HCEC 1CT (cell line): ENCODE measurements at places on chromosomes 5 and 9.

- DNase-seq, result peak; percentile 25
Measured at GRCh38 chr5:170070556-170071412, 34.9 kb upstream of the FOXI1 start.

DNA sequence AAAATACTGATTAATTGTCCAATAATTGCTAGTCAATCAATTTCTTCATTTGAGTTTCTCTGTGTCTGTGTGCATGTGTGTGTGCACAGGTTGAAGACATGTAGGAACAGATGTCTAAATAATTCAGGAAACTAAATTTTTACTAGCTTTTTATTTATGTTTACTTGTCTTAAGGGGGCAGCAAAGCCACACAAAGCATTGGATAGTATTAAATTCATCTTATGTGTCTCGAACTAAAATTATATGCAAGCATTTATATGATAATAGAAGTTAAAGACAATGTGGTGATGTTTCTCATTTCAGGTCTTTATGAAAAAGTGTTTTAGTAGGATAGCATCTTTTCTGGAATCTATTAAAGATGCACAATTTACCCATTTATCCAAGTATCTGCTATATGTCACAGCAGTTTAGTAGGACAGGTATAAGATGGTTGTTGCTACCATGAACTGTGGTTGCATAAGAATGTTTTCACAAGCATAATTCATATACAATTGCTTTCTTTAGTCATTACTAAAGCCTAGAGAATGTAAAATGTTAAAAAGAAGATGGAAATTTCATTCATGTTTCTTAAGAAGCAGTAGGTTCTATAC is 784.6 kb upstream of the NUDT12 start:
- peak; percentile 27 for DNase-seq

DNA sequence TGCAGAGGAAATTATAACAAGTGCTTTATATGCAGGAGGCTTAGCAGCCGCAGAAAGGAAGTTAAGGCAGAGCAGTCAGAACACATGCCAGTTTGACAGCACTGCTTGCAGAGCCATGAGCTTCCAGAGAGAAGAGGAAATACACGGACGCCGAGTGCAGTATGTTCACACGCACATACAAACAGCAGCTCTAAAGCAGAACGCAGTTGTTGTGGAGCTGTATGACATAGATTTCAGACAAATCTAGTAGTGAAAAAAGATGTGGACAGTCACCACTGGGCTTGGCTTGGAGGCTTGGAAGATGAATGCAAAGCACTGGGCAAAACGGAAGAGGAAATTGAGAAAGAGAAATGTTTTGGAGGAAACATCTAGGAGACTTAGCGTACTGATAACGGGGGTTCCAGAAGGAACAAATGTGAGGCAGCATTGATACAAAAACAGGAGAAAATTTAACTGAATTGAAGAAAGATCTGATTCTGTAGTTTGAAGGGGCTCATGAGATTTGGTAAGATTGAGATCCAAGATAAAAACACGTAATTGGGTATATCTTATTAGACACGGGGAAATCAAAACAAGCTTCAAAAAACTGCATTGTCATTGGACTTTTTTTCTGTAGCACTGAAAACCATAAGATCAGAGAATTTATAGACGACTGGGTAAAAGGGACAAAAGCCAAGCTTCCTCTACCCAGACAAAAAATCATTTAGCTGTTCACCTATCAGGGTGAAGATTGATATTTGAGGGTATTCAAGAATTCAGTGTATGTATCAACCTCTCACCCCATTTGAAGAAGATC is 19.6 kb upstream of the ROPN1L start:
- DNase-seq, result no peak

- DNase-seq, result no peak
Measured at GRCh38 chr5:305050-305449, 16.5 kb upstream of the AHRR start.

- no peak for DNase-seq
Measured at GRCh38 chr5:58040846-58041245, 419.0 kb downstream of the PLK2 start.

- DNase-seq, result no peak
Measured at GRCh38 chr9:3664044-3664443, 138.2 kb upstream of the RFX3 start.

DNA sequence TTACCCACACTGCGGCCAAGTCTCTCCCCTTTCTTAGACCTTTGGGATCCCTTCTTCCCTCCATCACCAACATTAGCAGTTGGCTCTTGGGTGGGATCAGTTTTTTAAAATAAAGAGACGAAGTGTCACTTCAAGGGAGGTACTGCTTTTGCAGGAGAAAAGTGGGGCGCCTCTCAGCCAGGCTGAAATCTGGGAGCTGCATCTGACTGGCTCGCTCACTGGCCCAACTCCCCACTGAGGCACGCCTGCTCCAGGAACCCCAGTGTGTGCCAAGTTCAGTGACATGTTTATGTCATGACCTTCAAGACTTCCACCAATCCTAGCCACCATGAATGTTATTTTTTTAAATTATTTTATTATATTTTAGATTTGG is 130.5 kb downstream of the MVB12B start:
- no peak for DNase-seq

GRCh38 chr9:16029796-16030363 is 477.0 kb downstream of the CCDC171 start:
- no peak for DNase-seq

DNA sequence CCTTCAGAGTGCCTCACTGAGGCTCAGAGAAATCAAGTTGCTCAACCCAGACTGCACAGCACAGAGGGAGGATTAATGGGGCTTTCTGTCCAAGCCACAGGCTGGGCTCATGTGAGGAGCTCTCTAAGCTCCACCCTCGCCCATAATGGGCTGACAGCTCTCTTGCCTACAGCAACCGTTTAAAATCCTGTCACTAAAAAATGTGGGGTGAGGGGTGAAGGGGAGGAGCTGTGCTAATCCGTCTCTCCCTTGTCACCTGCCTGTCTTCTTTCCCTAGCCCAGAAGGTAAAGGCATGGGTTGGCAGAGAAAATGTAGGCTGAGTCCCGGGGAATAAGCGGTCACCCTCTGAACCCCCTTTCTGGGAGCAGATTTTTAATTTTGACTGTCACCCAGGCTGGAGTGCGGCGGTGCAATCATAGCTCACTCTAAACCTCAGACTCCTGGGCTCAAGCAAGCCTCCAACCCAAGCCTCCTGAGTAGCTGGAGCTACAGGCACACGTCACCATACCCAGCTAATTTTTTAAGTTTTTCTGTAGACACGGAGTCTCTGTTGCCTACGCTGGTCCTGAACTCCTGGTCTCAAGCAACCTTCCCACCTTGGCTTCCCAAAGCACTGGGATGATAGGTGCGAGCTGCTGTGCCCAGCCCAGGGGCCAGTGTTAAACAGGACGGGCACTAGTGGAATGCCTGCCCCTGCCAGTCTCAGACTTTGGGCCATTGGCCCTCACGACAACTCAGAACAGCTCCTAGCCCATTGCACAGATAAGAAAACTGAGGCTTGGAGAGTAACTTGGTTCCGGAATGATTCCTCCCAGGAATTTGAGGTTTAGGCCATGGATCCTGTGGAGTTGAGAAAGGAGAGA is 89.5 kb downstream of the LMX1B start:
- no peak for DNase-seq

GRCh38 chr9:108830272-108830671 is 25.5 kb downstream of the ACTL7B start:
- DNase-seq, result peak; percentile 22

GRCh38 chr5:62259699-62260250 is 46.2 kb upstream of the KIF2A start:
- DNase-seq, result no peak

DNA sequence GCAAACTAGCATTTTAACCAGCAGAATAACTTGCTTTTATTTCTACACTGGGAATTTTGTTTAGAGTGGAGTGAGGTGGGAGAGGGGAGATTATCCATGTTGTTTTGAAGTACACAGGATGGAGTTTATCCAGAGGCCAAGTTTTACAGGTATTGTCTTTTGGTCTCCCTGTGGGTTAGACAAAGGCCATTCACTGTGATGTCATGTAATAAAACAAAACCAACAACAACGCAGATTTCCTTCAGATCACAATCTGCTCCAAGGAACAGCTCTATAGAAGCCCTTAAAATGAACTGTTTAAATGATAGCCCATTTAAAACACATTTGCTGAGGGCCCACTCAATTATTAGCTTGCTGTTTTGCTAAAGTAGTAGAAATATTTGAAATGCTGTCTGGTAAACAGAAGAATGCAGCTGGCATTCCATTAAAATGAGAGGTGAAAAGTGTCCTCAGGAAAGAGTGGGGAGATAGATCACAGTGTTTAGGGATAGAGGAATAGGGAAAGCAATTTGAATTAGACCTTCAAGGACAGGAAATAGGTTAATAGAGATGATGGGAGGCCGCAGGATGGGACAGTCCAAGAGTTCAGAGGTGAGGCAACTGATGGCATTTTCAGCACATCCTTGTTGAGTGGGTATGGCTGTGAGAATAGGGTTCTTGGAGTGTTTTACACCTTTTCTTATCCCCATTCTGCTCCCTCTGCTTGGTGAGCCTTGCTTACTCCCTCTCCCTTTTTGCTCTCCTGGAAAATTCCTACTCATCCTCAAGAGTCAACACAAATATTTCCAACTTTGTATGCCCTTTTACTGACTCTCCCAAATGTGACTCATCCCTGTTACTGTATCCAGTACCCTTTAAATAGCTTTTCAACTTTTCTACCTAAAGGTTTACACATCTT is 140.1 kb upstream of the NR3C1 start:
- DNase-seq, result peak; percentile 81

- DNase-seq, result peak; percentile 59
Measured at GRCh38 chr5:167643631-167644280, 647.7 kb upstream of the WWC1 start.

DNA sequence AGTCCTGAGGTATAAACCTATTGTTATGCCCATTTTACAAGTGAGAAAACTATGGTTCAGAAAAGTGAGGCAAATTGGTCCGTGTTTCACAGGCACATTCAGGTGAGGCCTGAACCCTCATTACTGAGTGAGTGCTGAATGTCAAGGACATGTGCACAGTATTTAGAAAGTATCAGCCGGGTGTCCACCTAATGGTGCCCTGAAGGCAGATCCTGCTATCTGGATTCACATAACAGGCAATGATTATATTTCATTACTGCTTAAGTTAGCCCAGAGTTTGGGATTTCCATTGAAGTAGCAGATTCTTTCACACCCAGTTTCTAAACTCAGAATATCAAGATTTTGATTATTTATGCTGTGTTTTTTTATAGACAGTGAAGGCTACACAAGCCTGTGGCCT is 142.7 kb downstream of the LHFPL2 start:
- DNase-seq, result no peak

DNA sequence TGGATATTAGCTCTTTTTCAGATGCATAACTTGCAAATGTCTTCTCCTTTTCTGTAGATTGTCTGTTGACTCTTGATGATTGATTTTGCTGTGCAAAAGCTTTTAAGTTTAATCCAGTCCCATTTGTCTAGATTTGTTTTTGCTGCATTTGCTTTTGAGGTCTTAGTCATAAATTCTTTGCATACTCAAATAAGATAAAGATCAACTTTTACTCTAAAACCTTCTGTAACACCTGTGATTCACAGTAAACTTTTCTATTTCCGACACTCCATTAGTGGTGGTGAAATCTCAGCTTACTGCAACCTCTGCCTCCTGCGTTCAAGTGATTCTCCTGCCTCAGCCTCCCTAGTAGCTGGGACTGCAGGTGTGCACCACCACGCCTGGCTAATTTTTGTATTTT is 239.0 kb upstream of the ST8SIA4 start:
- no peak for DNase-seq

DNA sequence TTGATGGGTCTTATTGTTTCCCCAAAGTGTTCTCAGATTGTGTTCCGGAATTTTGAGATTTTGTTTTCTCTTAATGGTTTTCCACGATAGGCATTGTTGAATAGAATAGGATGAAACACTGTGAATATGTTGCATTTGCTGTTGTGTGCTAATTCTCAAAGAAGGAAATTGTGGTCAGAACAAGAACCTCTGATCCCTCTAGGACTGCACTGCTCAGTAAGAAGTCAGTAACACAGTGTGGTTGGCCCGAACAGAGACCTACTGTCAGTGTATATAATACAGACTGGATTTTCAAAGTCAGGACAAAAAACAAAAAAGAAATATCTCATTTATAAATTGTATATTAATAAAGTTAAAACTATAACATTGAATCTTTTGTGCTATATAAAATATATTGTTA is 494.8 kb downstream of the MAT2B start:
- no peak for DNase-seq

GRCh38 chr5:14809369-14810155 is 62.0 kb downstream of the ANKH start:
- DNase-seq, result peak; percentile 90

- DNase-seq, result no peak
Measured at GRCh38 chr9:34338665-34339385, 9.5 kb downstream of the NUDT2 start.

DNA sequence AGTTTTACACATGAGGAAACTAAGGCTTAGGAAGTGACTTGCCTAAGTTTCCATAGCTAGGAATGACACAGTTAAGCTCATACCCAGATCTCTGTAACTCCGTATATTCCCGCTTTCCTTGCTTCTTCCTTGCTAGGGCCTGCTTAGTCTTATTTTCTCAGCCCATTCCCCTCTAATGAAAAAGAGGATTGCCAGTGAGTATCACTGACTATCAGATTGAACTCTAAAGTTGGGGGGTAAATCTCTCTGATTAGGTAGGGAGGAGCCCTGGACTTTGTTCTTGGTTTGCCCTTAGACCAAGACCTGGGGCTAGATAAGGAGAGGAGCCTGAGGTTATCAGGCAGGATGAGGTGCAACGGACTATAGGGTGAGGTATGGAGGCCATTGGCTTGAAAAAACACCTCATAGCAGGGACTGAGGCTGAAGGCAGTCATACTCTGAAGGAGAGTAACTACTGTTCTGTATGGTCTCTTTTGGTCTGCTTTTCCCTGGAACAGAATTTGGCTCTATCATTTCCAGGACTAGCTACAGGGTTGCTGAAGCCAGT is 2.5 kb downstream of the TRIM32 start:
- no peak for DNase-seq

DNA sequence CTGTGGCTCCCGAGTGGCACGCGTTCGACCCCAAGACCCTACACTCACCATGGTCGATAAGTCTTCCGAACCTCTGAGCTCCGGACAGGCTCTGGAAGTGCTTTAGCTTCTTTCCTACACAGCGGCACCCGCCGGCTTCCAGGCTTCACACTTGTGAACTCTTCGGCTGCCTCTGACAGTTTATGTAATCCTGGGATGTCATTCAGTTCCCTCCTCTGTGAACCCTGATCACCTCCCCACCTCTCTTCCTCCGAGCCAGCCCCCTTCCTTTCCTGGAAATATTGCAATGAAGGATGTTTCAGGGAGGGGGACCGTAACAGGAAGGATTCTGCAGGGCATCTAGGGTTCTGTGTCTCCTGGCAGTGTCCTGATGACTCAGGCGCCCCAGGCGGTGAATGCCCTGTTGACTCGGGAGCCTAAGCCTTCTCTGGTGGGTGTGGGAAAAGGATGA is at the start of gene CD14:
Gene CD14 (minus strand): TSS at position 155 of the 451 bp plus-strand sequence. CDS start 104 bp downstream, at position 51.
- peak; percentile 45 for DNase-seq

- DNase-seq, result no peak
Measured at GRCh38 chr5:124549891-124550436, 196.5 kb downstream of the ZNF608 start.

DNA sequence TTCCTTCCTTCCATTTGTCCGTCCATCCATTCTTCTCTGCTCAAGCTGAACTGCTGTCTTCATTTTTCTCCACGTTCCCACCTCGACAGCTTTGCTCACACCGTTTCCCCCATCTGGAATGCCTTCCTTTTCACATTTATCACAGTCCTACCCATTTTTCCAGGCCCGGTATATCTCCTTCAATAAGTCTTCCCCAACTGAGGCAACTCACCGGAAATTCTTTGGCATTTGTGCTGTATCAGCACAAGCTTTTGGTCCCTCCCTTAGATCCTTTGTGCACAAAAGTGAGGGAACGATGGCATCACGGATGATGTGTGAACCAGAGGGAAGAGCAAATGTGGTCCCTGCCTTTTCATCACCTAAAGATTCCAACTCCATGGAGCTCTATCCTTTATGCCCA is 45.6 kb upstream of the INSYN2B start:
- no peak for DNase-seq
